Choroid plexus epithelial cell (primary cell): ENCODE measurements at places on chromosomes 12 and 14.

DNA sequence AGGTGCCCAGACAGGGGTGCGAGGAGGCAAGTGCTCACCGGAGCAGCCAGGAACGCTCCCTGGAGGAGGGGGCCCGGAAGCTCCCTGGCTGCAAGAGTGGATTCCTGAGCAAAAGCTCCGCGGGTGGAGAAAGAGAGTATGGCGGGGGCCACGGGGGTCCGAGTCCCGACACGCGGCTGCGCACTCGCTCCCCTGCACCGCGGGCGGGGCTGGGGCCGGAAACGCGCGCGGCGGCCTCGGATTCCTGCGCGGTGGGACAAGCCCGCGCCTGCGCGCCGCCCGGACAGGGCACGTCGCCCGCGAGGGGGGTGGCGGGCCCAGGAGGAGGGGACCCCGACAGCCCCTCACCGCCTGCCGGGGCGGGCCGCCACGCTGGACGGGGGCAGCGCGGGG is 27.8 kb upstream of the GPR132 start:
- DNase-seq, result peak; percentile 45

DNA sequence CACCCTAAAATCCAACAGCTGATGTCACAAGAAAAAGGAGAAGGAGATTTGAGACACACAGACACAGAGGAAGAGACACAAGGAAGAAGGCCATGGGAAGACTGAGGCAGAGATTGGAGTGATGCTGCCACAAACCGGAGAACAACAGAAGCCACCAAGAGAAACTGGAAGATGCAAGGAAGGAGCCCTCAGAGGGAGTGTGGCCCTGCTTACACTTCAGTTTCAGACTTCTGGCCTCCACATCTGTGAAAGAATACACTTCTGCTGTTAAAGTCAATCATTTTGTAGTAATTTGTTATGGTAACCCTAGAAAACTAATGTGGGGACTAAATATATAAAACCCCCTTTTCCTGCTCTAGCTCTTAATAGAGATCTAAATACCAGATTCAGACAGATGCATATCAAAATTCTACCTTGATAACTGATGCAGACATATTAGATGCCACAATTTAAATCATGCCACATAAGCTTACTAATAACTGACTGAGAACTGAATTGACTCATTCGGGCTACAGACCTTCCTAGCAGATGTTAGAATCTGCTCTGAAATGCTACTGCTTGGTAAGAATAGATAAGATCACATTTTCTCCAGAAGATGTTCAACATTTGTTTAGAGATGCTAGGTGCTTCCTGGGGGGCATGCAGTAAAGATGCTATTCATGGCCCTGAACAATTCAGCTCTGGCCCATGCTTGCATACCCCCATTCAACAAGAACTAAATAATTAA is 113.1 kb upstream of the CCND2 start:
- no peak for DNase-seq

GRCh38 chr12:22312336-22312735 is 22.2 kb downstream of the ST8SIA1 start:
- peak; percentile 1 for DNase-seq

DNA sequence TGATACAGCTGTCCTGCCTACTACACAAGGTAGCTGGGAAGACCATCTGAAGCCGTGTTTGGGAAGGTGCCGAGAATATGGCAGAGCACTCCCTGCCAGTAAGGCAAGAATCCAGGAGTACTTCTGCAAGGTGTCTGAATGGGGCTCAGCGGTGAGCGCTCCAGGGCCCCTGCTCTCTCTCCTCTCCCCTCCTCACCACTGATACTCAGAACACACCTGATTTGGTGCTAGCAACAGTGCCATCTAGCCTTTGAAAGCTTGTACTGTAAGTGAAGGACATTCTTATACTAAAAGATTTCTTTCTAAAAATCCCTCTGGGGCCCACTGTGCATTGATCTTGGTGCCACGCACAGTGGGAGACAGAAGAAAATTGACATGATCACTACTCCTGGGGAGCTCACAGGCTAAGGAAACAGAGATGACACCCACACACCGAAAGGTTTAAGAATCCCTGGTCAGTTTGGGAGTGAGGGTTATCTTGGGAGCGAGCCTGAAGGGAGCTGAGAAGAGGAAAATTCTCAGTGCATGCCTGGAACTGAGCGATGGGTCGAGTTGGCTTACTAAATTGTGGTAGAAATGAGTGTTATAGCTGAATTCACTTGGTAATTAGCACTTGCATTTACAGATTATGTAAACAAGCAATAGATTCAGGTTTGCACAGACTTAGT is 216.9 kb downstream of the NTF3 start:
- peak; percentile 4 for DNase-seq

- no peak for DNase-seq
Measured at GRCh38 chr14:65847075-65847847, 434.7 kb downstream of the FUT8 start.

GRCh38 chr14:33062881-33063280 is 124.2 kb downstream of the NPAS3 start:
- DNase-seq, result no peak

- DNase-seq, result no peak
Measured at GRCh38 chr12:7729746-7730145, 17.4 kb downstream of the CLEC4C start.

GRCh38 chr14:88901189-88901588 is 76.7 kb downstream of the TTC8 start:
- DNase-seq, result no peak

- no peak for DNase-seq
Measured at GRCh38 chr14:54047645-54048308, 91.2 kb upstream of the BMP4 start.

DNA sequence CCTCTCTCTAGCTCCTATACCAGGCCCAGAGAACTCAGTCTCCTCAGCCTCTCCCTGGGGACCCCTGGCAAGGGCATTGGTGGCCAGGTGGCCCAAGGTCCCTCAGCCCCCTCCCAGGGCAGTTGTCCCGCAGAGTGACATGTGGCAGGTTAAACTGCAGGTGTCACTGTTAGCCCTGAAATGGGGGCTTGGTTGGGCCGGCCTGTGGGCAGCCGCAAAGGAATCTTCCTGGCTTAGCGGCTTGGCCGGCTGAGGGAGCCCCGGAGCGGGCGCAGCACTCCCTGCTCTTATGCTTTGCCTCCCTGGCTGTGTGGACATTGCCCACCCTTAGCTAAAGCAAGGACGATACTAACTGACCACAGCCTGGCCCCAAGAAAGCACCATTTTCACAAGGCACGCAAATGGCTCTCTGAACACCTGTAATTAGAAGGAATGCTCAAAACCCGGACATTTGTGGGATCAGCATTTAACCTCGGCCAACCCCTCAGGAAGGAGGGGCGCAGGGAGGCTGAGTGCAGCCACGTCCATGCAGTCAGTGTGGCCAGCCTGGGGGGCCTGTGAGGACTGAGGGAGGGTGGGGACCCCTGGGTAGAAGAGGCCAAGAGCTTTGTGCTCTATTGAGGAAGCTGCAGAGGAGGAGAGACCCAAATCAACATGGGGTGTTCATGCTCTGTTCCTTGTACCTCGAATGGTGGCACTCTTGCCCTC is 82.2 kb downstream of the PAPOLA start:
- peak; percentile 32 for DNase-seq

GRCh38 chr14:41154143-41154807 is 452.4 kb upstream of the LRFN5 start:
- DNase-seq, result no peak

GRCh38 chr12:105272152-105272551 is 36.2 kb upstream of the APPL2 start:
- no peak for DNase-seq

DNA sequence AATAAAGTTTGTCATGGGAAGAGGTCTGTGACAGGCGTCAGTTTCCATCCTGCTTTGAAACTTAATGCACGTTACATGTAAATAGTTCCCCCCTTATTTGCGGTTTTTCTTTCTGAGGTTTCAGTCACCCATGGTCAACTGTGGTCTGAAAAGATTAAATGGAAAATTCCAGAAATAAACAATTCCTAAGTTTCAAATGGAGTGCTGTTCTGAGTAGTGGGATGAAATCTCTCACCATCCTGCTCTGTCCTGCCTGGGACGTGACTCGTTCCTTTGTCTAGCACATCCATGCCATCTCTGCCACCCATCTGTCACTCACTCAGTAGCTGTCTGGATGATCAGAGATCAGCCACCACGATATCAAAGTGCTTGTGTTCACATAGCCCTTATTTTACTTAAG is 51.3 kb upstream of the DICER1 start:
- DNase-seq, result no peak

DNA sequence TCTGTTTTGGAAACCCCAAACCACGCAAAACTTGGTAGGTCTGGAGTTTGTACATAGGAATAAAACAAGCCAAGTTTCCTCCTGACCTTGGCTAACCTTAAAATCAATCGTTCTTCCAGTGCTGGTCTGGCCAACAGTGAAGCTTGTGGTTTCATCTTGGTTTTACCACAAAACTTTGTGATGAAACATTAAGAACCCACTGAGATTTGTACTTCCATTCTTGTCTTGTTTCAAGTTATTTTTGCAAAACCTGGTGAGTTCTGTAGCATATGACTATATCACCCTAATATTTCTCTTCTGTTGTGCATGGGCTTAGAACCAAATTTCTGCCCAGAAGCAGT is 26.4 kb downstream of the SIX1 start:
- peak; percentile 92 for DNase-seq

DNA sequence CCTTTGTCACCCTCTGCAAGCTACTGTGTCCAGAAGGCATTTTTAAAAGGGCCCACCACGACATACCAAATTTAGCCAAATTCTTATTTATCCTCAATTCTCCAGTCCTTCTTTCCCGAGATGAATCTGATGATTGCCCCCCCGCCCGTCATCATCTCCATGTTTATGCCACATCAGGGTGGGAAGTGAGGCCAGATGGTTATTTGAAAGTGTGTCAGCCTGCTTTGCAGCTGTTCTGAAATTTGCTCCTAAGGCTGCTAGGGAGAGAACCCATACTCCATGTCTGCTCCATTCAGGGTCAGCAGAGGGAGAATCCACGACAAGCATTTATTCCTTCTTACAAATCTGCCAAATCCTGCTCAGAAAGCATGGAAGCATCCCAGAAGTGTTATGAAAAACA is 337.8 kb downstream of the ADAMTS20 start:
- no peak for DNase-seq

DNA sequence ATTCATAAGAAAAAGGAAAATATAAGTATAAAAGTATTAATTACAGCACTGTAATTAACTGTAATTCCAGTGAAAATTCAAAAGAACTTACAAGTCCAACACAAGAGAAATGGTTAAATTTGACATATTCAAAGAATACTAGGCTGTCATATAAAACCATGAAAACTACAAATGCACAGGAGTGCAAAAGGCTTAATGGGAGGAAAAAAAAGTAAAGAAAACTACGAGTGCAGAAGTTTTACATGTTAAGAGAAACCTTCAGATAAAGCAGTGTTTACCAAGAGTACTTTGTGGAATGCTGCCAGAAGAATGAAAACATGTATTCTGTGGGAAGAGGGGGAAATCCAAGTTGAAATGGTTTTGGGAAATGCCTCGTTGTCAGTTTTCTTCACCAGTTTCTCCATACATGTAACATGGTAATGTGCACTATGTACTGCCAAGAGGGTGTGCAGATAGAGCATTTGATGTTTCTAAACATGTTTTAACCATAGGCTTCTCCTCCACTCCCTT is 9.1 kb downstream of the HEATR5A start:
- DNase-seq, result peak; percentile 73

GRCh38 chr14:88129306-88130056 is 124.5 kb downstream of the GPR65 start:
- DNase-seq, result peak; percentile 7

- DNase-seq, result peak; percentile 25
Measured at GRCh38 chr12:109053382-109054123, 1.2 kb downstream of the USP30 start.

DNA sequence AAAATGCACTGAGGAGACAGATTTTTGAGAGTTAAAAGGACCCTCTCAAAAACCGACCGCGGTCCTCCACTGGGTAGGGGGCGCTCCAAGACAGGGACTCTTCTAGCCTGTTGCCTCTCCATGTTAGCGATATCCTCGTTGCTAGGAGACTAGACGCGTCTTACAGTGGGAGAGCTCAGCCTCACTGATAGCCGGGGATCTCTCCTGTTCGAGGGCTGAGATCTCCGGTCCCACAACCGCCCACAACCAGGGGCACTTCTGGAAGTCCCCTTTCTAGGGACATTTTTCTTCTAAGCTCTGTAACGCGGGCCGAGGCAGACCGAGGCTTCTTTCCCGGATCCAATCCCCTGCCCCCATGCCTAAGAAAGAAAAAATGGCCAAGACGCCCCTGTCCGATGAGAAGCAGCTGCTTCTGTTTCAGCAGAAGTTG is 21.3 kb downstream of the FKBP11 start:
- DNase-seq, result peak; percentile 94

GRCh38 chr14:22262881-22263280 is 326.1 kb downstream of the DAD1 start:
- DNase-seq, result no peak

- peak; percentile 76 for DNase-seq
Measured at GRCh38 chr12:107404981-107405380, 280.6 kb upstream of the PWP1 start.

DNA sequence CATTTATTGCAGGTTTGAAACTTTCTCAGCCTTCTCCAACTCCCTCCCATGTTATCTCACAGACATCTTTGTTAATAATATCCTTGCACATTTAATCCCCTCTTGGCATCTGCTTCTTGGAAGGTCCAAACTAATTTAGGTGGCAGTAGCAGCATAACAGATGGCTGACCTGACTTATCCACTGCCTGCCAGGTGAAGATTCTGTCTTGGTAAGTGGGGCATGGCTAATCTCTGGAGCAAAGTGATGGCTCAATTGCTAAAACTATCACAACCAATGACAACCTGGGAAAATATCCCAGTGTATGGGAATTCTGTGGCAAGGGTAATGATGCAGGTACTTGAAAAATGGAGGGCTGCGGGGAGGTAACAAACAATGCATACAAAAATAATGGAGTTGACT is 58.2 kb upstream of the ALG10B start:
- DNase-seq, result no peak

DNA sequence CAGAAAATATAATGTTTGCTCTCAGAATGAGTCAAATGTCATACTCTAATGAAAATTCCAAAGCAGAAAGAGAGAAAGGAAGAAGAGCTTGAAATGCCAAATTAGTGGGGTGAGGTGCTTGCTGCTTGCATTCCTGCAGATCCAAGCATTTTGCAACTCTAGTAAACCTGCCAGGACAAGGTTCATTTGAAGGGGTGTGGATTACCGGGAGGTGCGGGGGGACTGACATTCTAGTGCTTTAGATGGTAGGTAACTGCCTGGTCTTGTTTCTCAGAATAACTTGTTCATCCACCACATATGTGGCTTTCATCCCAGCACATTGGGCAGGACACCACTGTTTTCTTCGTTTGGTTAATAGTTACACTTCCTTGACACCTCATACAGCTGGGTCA is 144.4 kb downstream of the AKAP6 start:
- DNase-seq, result peak; percentile 58

GRCh38 chr12:133105620-133106019 is 24.5 kb downstream of the ZNF891 start:
- DNase-seq, result peak; percentile 10

DNA sequence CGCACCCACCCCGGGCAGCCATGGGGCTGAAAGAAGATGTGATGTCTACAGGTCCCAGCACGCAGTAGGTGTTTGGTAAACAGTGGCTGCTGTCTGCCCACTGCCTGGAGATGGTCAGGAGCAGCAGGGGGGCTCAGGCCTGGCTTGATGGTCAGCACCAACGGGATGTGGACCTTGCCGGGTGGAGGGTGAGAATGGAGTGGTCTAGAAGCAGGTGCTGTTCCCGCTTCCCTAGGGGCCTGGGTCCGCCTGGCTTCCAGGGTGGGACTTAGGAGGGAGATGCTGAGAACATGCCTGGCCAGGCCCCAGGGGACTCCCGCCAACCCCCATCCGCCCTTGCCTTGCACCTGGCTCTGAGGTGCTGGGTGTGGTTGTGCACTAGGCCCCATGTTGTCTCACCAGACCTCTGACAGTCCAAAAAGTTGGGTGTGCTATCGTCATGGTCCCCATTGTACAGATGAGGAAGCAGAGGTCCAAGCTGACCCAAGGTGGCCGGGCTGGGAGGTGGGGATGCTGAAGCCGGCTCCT is 12.9 kb downstream of the FAM222A start:
- no peak for DNase-seq
